ENCODE measurements at places on chromosomes 5 and 9.

- DNase-seq = no peak
Measured at GRCh38 chr5:179422908-179423481, 77.7 kb upstream of the ADAMTS2 start.

- DNase-seq = no peak
Measured at GRCh38 chr5:9722601-9723180, 92.5 kb upstream of the TAS2R1 start.

DNA sequence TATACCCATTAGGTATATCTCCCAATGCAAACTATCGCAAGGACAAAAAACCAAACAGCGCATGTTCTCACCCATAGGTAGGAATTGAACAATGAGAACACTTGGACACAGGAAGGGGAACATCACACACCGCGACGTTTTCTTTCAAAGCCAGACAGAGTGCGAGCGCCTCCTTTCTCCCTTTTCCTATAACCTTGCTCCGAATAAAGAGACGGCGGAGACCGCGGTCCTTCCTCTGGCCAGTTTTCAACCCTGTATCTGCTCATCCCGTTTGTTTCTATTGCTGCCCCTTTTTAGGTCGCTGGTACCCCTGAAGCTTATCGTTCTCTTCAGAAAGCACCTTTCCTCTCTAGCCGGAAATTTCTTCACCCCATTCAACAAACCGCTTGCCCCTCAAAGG is 1.3 kb downstream of the LVRN start:
- DNase-seq = no peak

GRCh38 chr9:96688187-96688586 is 33.1 kb upstream of the PRXL2C start:
- DNase-seq = no peak

DNA sequence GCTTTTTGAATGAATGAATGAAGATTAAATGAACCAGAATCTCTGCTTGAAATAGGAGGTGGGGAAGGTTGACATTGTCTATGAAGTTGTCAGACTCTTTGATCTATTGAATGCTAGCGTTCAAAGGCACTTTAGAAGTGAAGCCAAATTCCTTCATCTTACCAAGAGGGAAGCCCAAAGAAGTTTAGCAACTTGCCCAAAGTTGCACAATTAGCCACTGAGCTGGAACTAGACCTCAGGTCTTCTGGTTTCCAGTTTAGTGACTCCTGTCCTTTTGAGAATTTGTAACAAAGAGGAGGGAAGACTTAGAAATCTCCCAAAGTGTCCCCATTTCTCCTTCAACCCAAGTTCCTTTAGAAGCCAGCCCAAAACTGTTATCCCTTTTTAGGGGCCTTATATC is 20.7 kb upstream of the SLC1A3 start:
- DNase-seq = no peak

GRCh38 chr5:11378461-11378860 is 525.8 kb downstream of the CTNND2 start:
- no peak for DNase-seq

GRCh38 chr5:113020461-113021273 is 44.1 kb downstream of the DCP2 start:
- DNase-seq = no peak

DNA sequence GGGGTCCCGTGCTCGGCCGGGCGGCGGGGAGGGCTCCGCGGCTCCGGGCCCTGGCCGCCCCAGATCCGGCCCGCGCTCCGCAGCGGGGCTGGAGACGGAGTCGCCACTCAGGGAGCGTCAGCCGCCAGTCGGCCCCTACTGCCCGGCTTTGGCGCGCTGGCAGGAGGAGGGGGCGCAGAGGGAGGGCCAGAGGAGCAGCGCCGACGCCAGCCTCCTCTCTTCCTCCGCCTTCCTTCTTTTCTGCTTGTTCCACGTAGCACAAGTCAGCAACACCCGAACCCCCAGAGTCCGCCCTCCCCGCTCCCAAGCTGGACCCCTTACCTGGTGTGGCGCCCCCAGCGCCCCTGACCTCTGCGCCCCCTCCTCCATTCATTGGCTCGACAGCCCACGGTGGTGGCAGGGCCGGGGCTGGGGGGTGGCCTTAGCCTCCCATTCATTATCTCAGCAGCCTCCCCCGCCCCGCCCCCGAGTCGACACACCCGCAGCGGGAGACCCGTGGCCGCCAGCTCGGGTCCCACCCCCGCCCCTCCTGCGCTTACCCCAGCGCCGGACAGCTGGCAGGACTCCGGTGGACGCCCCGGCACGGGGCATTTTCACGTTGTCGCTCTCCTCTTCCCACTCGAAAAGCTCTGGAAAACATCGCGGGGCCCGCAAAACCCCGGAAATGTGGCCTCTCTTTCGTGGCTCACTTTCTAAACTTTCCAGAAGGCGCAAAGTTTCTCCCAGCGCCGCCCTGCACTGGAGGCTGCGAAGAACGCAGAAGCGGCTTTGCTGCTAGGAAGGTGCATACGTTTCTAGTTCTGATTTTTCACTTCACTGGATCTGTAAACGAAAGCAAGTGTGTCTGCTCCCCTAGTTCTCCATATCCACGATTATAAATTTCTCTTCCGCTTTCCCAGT is at the start of gene LPAR1:
Gene LPAR1, minus strand, starts transcription at position 140 of the 900 bp plus-strand sequence. CDS start 66,353 bp downstream, outside the sequence.
- DNase-seq = no peak

- no peak for DNase-seq
Measured at GRCh38 chr5:55387865-55388264, 80.1 kb downstream of the MTREX start.
